ENCODE measurements at places on chromosomes 4 and X.

DNA sequence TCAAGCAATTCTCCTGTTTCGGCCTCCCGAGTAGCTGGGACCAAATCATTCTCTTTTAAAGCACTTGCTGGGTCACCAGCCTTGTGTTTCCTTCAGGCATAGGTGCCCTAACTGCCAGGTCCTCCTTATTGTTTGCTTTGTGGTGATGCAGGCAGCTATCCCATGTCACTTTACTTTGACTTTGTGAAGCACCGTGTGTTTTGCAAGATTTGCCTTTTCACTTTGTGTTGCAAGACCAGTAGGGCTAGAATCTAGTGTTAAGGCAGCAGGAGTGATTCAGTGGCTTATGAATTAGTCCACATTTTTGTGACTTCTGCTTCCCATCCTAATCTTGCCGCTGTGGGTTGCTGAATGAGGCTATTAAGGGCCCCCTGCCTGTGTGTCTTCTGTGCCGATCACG lies 20.2 kb downstream of the SYAP1 start:
- DNase-seq, result no peak

- no peak for DNase-seq
Observed at GRCh38 chr4:26297219-26297618, 23.6 kb upstream of the RBPJ start.

- DNase-seq, result no peak
Observed at GRCh38 chr4:77226939-77227705, 70.1 kb downstream of the CCNG2 start.

- no peak for DNase-seq
Observed at GRCh38 chrX:121151293-121151692, 103.9 kb downstream of the GLUD2 start.

DNA sequence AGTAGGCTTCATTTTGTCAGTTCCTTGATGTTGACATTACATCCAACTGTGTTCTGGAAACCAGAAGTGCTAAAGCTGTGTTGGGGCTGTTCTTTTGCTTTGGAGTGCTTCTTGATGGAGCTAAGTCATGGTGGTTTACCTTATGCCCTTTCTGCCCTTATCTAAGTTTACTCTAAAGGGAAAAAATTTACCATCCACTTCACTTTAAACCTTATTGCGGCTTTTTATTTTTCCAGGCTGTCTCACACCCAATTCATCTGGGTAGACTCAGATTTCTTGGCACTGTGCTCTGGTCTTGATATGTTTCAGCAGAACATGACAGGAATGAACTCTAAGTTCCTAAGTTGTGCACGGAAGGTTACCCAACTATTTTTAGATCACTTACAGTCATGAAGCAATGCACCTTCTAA lies 104.7 kb upstream of the TTC29 start:
- DNase-seq, result no peak

GRCh38 chr4:111450867-111451266 lies 694.4 kb upstream of the FAM241A start:
- DNase-seq, result no peak

Data from brain pericyte (primary cell).